ENCODE measurements at places on chromosomes 3 and 15.

DNA sequence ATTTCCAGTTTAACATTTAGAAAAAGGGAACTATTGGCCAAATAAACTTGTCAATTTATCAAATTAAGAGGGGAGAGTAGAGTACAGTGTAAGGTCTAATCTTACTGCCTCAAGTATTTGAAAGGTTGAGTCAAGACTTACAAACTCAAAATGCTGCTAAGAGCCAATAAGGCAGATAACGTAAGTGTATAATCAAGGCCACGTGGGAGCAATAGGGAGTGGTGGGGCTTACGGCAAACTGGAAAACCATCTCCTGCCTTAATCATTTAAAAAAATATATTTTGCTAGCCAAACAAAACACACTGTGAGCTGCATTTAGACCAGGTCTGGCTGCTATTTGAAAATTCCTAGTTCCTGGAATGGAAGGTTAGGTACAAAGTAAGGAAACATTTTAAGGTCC lies 107.3 kb upstream of the FRMD4B start:
- no peak for DNase-seq

- no peak for DNase-seq
These were observed 235.7 kb downstream of the SATB1 start for GRCh38 chr3:18189282-18190050.

- no peak for DNase-seq
These were observed 170.1 kb upstream of the ONECUT1 start for GRCh38 chr15:52960283-52960682.

DNA sequence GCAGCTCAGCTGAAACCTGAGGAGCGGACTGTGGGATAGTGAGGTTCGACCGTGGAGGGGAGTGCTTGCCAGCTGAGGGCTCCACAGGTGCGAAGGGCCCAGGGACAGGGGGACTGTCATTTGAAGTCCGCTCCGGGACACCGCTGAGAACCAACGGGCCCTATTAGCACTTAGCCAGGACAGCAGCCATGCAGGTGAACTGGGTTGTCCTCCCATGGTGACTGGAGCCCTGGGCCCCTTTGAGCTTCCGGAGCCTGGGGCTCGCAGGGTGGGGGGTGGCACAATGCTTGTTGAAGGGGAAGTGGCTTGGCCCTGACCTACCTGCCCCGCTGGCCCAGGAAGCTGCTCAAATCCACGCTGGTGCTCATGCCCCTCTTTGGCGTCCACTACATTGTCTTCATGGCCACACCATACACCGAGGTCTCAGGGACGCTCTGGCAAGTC lies 24.7 kb downstream of the PTH1R start:
- DNase-seq, result no peak

- DNase-seq, result no peak
These were observed 267.0 kb upstream of the UMPS start for GRCh38 chr3:124463234-124463633.

GRCh38 chr3:177523872-177524438 lies 326.7 kb upstream of the TBL1XR1 start:
- DNase-seq, result no peak

DNA sequence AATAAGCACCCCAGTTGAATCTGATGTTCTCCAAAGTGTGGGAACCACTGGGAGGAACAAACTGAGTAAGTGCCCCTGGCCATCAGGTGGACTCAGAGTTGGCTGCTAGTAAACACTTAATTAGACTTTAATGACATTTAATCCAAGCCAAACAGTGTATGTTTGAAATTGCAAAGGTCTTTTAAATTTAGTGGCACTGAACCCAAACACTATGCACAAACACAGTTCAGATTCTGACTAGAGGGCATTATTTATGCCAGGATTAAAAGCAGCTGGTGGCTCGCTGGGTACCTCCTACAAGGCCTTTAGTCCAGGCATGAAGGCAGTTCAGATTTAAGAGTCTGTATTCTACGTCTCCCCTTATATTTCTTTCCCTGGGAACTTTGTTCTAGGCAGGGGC lies 264.8 kb downstream of the CLSTN2 start:
- no peak for DNase-seq

DNA sequence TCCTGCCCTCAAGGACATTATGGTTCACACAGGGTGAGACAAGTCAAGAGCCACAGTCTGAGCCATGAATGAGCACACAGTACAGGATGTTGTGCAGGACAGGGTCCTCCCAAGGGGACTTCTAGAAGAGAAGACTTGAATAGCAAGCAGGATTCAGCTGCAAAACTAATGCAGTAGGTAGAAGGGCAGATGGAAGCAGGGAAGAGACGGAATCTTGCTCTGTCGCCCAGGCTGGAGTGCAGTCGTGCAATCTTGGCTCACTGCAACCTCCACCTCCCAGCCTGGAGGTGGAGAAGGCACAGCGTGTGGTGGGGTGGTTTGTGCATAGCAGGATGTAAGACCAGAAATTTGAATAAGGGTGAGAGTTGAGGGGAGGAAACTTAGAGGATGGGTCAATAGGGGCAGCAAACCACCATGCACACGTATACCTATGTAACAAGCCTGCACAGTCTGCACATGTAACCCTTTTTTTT lies 8.0 kb downstream of the BCL2L10 start:
- DNase-seq, result no peak

DNA sequence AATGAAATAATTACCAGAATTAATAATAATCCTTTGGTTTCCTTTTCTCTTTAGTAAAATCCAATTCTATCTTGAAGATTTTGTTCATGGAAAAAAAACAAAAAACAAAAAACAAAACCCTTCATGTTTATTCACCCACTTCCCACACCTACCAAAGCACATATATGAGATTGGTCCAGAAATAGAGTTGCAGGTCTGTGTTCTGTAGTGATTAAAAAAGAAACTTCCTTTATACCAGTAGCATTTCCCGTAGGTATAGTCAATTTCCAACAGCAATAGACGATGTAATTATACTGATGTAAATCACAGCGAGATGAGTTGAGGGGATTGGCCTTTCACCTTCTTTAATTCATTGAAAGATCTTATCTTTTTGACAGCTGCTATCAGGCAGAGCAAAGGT lies 194.6 kb downstream of the SOX2 start:
- DNase-seq, result no peak

- DNase-seq, result no peak
These were observed 18.6 kb downstream of the TMEM158 start for GRCh38 chr3:45207446-45207845.

- no peak for DNase-seq
These were observed at the start of gene SENP7 for GRCh38 chr3:101512646-101513418. Gene SENP7, minus strand, starts transcription at chr3:101513212. Its CDS starts 82 bp downstream, at chr3:101513130.

- no peak for DNase-seq
These were observed 285.0 kb downstream of the CLSTN2 start for GRCh38 chr3:140219923-140220452.

DNA sequence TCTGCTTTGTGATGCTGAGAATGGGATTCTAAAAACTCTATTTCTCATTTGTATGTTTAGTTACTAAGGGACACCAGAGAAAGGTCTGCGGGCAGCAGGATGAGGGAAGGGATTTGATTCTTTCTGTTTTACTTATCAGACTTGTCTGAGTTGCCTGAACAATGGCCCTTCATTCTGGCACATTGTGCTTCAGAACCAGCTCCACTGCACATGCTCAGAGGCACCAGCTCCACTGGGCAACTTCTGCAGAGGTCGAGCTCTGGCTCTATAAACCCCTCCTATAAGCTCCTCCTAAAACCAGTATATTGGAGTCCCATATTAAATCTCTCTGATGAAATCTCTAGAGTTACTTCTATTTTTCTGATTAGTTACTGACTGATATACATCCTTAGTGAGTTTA lies 453.2 kb upstream of the CDIN1 start:
- no peak for DNase-seq

- no peak for DNase-seq
These were observed 52.7 kb downstream of the SLC25A36 start for GRCh38 chr3:140994316-140994715.

DNA sequence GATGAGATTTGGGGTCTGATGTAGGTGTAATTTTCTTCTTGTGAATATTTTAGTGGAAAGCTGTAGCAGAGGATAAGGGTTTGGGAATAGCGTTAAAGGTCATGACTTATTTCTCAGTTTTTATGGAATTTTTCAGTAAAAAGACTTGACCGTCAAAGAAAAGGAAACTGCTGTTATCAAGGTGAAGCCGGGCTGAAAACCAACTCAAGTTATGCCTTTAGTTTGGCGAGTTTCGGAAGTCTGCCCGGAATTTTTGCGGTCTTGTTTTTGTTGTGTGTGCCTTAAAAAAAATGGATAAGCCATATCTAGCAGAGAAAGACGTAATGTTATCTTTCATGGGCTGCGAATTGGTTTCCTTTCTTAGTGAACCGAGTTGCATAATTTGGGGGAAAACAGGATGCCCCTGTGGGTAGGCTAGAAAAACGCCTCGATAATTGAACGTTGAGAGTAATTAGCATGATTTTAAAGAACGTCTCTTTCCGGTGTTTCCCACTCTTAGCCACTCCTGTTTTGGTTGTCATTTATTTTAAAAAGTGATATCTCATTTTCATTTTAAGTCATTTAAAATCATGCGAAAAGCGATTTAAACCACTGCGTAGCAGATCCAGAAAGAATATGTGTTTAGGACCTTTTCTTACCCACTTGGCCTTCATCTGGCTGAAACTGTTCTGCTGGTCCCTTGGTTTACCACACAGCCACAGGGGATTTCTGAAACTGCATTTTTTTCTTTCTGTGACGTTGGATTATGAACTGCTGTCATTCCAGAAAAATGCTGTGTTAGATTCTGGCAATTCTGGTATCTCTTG lies 1.1 kb downstream of the NFKBIZ start:
- DNase-seq, result no peak

DNA sequence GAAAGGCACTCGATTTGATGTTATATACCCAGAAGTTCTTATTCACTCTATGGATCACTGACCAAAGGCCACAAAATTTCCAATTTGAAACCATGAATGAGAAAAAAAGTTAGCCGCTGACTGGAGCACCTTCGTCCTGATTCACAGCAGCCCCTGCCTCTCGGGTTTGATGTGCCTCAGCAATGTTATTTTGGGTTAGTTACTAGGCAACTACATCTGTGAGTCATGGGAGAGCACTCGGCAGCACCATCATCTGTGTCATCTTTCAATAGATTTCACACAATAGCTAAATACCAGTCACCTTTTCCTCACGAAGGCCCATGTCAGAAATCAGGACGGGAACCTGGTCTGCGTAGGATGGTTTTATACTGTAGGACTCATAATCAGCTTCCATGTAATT lies 269.2 kb downstream of the ZBBX start:
- no peak for DNase-seq

DNA sequence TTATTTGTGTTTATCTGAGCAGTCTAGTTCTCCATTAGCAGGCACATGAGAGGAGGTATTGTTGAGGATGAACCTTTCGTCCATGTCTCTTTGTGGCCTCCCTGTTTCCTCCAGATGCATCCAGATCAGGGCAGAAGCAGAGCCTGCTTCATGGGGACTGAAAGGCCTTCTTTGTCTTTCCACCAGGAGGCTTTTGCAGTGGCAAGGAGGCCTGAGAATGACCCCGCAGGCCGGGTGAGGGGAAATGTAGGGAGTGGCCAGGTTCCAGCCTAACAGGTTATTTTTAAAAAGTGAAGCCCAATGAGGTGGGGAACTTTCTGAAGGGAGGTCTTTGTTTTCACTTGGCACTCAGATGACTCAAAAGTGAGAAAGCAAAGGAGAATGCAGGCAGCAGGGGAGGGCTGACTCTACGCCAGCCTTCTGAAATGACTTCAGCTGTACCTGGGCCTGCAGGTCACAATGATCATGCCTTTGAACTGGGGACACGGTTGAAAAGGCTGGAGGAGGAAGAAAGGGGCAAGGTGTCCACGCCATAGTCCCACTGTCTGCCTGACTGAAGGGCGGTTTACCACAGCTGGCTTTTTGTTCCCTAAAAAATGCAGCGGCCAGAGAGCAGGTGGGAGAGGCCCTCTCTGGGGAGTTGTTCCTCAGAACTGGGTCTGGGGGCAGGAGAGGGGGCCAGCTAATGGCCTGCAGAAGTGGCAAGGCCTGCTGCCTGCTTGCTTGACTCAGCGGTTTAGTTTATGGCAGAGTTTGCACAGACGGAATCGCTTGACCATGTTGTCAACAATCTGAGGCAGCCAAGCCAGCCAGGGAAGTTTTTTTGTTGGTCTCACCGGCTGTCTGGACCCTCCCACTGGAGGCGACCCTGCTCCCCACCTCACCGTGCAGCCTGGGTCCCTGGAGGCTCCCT lies 28.7 kb downstream of the CMTM7 start:
- no peak for DNase-seq

DNA sequence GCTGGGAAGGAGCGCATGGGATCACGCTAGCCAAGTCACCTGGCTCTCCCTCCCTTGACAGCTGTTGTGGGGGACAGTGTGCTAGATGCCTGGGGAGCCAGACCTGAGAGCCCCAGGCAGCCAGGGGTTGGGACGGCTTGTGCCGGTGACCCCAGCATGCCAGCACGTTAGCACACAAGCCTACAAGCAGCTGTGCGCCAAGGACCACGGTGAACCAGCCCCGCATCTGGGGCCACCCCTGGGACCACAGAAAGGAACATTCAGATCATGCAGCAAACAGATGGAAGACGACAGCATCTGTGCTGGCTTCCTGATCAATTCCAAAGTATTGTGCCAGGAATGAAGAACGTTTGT lies 64.8 kb downstream of the NTRK3 start:
- no peak for DNase-seq

GRCh38 chr3:42900226-42901072 lies 5.5 kb upstream of the ZNF662 start:
- DNase-seq, result no peak

GRCh38 chr3:89362496-89362895 lies 255.1 kb downstream of the EPHA3 start:
- no peak for DNase-seq

DNA sequence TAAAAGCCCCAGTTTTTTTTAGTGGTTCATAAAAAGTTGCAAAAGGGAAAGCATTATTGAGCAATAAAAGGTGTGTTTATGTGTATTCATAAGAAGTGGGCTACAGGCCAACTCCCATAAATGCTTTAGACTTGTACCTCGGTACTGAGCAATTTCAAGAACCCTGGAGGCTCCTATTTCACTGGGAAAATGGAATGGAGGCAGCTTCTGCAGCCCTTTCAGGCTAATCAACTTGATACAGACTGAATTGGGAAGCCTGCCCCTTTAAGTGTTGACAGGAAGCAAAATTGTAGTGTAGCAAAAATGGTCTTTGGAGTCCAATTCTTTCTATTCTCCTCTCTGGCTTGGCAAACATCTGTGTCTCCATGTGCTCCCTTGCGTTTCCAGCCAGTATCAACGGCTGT lies 118.8 kb downstream of the ECT2 start:
- no peak for DNase-seq

- DNase-seq, result no peak
These were observed 59.2 kb upstream of the FAM174B start for GRCh38 chr15:92714477-92715401.

- no peak for DNase-seq
These were observed 27.2 kb downstream of the WNT7A start for GRCh38 chr3:13852638-13853009.

DNA sequence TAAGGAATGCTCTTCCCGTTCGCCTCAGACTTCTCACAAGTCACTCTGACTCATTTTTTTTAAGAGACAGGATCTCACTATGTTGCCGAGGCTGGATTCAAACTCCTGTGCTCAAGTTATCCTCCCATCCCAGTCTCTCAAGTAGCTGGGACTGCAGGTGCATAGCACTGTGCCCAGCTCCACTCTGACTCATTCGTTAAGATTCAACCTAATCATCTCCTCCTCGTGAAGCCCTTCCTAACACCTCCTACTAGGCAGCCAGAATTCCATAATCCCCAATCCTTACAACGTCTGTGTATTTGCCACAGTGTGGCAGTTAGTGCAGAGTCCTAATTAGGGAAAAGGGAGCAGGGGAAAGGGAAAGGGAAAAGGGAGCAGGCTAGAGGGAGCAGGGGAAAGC lies 26.4 kb upstream of the DCLK3 start:
- DNase-seq, result no peak
